Muscle of back (tissue), 13 donors: ENCODE measurements at places on chromosomes 6 and 20. TPM values are rescaled to one million over a fixed set of nuclear protein-coding genes. Genes with fewer than 3 reads are reported as not detected.

DNA sequence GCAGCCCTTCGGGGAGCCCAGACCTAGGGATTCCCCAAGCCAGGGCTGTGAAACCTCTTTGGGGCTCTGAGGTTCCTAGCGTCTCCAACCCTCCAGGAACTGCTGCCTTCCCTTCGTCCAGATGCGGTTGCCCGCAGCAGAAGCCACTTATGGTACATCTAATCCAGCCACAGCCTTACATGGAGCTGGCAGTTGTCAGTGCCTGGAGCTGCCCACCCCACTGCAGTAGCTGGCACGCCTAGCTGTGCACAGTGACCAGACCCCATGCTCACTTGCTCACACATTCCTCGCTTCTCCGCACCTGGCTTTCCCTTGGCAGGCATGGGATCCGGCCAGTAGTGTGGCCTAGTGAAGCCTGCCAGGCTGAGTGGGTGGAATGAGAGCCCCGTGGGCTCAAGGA is 547.6 kb downstream of the TBC1D32 start:
- no peak for DNase-seq

GJA1 gene
- polyA plus RNA-seq: 122 TPM

NUP43 gene
- 23.1 TPM for polyA plus RNA-seq

VSX1 gene
- polyA plus RNA-seq: not detected

- no peak for DNase-seq
These were observed 51.0 kb downstream of the STX7 start for GRCh38 chr6:132461958-132462357.

INSM1 gene
- polyA plus RNA-seq: 0.14 TPM

BHLHE23 gene
- not detected for polyA plus RNA-seq

GRCh38 chr6:97292671-97293070 is 9.7 kb upstream of the MMS22L start:
- DNase-seq: no peak

SNX21 gene
- 19.4 TPM for polyA plus RNA-seq

TRIM10 gene
- 0.94 TPM for polyA plus RNA-seq

- no peak for DNase-seq
These were observed 74.0 kb downstream of the GRM4 start for GRCh38 chr6:34071884-34072379.

SCUBE3 gene
- 0.89 TPM for polyA plus RNA-seq

GRCh38 chr6:19811397-19812079 is 25.6 kb upstream of the ID4 start:
- no peak for DNase-seq

GRCh38 chr20:64065974-64066343 is 3.0 kb downstream of the TCEA2 start:
- no peak for DNase-seq

- DNase-seq: no peak
These were observed 69.5 kb downstream of the LYRM4 start for GRCh38 chr6:5191222-5191621.

DNA sequence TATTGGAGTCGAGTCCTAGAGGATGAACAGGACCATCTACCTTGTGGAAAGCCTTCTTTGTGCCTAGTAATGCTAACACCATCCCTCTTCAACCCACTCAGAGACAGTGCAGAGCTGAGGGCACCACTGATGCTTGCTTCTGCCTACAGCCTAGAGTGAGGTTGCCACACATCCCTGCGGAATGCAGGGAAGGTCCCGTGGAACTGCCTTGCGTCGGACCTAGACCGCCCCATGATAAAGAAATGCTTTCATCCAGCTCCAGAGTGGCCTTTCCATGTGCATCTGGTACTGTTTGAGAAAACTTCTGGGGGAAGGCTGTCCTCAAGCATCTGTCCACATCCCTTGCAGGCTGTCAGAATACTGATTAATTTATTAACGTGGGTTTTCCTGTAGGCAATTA is 168.4 kb downstream of the PHACTR1 start:
- no peak for DNase-seq

- no peak for DNase-seq
These were observed 46.7 kb downstream of the RALY start for GRCh38 chr20:34040300-34040995.

GABRR1 gene
- polyA plus RNA-seq: 1.2 TPM

- DNase-seq: no peak
These were observed 582.4 kb downstream of the CDH26 start for GRCh38 chr20:60540591-60540990.

DNA sequence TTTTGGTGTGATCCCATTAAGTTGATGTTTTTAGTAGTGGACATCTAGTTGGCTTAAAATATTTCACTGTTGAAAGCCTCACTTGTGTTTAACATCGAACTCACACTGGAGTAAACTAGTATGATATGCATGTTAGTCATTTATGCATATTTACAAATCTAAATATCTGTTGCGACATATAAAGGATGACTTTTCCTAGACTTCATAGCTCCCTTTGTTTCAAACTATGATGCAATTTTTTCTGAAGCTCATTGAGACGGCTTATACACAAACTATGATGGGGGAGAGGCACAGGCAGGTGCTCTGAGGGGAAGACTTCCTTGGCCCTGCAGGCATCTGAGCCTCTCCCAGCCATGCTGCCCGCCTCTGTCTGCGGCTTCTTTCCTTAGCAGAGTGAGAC is 11.8 kb upstream of the FOXC1 start:
- DNase-seq: no peak

GRCh38 chr6:46539866-46540265 is 48.6 kb upstream of the RCAN2 start:
- DNase-seq: no peak

DNA sequence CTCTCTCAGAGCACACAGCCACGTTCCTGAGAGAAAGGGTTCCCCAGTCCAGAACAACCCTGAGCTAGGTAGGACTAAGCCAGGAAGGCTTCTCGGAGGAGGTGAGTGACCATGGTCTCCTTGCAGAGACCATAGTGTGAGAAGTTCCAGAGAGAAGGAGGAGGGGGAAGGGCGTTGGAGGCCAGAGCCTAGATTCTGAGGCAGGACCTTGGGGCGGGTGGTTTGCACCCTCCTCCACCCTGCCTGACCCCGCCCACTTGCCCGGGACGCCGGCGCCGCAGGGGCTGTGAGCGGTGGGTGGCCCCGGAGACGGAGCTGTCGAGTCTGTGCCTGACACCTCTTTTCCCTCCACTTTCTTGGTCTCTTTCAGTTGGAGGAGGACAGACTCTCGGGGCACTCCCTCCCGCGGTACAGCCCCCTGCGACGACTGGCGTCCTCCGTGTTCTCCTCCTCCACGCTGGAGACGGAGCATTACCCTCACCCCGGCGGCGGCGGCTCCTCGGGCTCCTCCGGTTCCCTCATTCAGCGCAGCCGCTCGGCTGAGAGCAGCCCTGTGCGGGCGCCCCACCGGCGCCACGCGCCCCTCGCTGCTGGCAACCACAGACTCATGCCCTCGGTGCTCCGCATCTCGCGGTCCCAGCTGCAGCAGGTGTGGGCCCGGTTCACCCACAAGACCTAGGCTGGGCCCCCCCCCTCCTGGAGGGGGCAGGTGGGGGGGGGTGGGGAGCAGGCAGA is 26.2 kb downstream of the TTBK1 start:
- DNase-seq: peak; percentile 45

DNA sequence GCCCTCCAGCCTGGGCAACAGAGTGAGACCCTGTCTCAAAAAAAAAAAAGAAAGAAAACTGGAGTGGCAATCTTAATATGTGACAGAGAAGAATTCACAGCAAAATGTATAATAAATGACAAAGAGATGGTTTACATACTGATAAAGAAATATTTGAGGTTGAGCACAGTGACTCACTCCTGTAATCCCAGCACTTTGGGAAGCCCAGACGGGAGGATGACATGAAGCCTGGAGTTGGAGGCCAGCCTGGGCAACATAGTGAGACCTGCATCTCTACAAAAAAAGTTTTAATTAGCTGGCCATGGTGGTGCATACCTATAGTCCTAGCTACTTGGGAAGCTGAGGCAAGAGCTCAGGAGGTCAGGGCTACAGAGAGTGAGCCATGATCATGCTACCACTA is 12.4 kb upstream of the DEFB118 start:
- no peak for DNase-seq

DNA sequence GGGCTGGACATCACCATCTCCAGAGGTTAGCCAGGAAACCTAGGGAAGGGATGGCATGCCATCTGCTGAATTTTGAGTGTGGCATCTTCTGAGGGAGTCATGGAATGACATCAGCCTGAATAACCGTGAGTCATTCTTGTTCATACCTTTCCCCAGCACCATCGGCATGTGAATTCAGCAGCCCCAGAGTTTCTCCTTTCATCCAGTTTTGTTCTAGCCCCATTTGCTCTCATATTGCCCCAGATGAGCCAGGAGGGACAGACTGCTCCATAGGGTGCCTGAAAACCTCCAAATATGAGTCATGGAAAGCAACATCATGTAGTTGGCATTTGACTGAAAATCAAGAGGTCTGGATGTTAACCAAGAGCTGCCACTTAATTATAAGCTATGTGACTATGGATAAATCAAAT is 219.2 kb upstream of the SGK1 start:
- peak; percentile 88 for DNase-seq

NUP153 gene
- polyA plus RNA-seq: 33.4 TPM

DNA sequence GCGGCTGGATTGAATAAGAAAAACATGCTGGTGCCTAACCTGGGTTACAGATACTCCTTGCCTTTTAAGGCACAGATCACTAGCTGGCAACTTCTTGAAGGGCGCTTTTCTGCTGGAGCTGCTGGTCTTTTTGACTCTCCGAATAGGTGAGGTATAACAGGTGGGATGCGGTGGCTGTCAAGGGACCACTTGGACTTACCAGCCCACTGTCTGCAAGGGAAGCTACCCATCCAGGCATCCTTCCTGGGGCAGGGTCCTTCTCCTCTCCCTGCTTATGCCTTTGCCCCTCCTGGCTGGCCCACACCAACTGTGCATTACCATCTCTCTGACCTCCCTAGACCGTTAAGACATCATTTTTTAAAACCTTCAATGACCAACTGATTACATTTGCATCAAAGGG is 57.4 kb downstream of the NPEPL1 start:
- DNase-seq: no peak

SRMS gene
- polyA plus RNA-seq: not detected

TP53TG5 gene
- 0.51 TPM for polyA plus RNA-seq

GPX5 gene
- not detected for polyA plus RNA-seq

DNA sequence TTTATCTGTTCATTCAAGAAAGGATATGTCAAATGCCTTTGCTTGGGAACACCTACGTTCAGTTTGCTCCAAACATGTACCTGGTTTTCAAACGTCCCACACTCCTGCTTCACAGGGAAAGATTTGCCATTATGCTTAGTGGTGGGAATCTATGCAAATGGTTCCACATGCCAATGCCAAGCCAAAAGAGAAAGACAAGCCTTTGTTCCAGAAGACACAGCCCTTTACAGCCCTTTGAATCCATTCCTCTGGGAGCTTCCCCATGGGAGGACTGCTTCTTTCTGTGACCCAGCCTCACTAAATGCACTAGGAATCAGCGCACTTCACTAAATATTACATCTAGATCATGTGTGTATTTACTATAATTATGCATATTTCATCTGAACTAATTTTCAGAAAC is 619.5 kb downstream of the PRKN start:
- DNase-seq: no peak

DNA sequence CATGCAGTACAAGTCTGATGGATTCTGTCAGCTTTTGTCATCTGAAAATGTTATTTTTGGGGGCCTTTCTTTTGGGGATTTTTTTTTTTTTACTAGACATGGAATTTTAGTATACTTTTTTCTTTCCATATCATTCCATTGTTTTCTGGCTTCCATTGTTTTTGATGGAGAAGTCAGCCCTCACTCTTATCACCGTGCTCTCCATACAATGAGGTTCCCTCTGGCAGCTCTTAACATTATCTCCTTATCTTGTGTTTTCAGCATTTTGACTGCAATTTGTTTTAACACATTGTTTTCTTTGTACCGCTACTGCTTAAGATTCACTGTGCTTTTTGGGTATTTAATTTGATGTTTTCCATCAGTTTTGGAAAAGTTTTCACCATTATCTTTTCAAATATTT is 191.5 kb upstream of the AGPAT4 start:
- DNase-seq: no peak

MEI4 gene
- 0.14 TPM for polyA plus RNA-seq

- no peak for DNase-seq
These were observed 809.3 kb downstream of the HACE1 start for GRCh38 chr6:104050455-104050854.

GRCh38 chr20:9161311-9161710 is 92.4 kb downstream of the PLCB4 start:
- no peak for DNase-seq

GRCh38 chr20:57699395-57699794 is 10.4 kb downstream of the PMEPA1 start:
- no peak for DNase-seq

- DNase-seq: no peak
These were observed 2.4 kb upstream of the SNAI1 start for GRCh38 chr20:49980140-49981008.

ZNF318 gene
- polyA plus RNA-seq: 15.2 TPM

EDN3 gene
- 38.2 TPM for polyA plus RNA-seq

DNA sequence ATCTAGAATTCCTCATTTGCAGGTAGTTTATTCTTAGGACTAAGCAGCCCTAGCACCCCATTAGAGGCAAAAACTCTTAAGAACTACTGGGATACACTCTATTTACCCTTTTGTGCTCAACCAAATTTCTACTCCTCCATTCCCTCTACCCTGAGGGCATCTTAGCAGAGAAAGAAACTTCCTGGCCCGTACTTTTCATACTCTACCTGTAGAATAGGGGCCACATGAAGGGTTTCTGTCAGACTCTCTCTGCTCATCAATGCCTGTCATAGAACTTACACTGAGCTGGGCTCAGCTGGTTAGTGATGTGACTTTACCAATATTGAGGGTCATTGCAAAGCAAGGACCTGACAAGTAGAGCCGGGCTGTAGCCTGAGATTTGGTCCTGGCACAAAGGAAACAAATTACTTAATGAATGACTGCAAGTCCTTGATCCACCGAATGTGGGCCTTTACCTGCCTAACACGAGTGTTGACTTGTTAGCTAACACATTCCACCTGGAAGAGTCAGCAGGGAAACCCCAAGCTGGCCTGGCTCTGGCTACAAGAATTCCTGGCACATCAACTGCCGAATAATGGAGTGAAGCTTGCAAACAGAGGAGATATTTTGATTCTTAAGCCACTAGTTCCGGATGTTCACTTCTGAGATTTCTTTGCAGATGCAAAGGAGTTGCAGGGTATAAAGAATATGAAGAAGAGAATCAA is 280.5 kb upstream of the JAG1 start:
- no peak for DNase-seq

GRCh38 chr20:49405696-49406095 is 76.8 kb downstream of the KCNB1 start:
- no peak for DNase-seq

DNA sequence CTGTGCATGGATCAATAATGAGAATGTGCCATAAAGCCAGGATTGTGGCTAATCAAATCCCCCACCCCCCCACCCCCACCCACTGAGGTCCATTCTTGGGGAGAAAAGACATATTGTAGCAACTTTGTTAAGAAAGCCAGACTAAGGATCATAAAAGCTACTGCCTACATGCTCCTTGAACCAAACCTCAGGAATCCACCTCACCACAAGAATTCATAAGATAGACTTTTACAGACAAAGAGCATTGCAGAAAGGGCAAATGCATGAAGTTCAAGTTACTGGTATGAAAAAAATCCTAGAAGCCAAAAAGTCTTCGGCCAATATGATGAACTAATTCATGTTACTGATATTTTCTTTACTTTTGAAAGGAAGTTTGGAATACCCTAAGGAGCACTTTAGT is 187.9 kb upstream of the ARID1B start:
- DNase-seq: no peak
